Esophagus squamous epithelium (tissue), 5 donors: ENCODE measurements at places on chromosomes 3 and 15.

GRCh38 chr3:186932281-186933181 lies 2.2 kb downstream of the ST6GAL1 start:
- DNase-seq, result no peak

- DNase-seq, result no peak
Measured at GRCh38 chr3:12392101-12392878, 92.0 kb upstream of the TSEN2 start.

GRCh38 chr3:155282385-155283091 lies 10.9 kb downstream of the STRIT1 start:
- no peak for DNase-seq

DNA sequence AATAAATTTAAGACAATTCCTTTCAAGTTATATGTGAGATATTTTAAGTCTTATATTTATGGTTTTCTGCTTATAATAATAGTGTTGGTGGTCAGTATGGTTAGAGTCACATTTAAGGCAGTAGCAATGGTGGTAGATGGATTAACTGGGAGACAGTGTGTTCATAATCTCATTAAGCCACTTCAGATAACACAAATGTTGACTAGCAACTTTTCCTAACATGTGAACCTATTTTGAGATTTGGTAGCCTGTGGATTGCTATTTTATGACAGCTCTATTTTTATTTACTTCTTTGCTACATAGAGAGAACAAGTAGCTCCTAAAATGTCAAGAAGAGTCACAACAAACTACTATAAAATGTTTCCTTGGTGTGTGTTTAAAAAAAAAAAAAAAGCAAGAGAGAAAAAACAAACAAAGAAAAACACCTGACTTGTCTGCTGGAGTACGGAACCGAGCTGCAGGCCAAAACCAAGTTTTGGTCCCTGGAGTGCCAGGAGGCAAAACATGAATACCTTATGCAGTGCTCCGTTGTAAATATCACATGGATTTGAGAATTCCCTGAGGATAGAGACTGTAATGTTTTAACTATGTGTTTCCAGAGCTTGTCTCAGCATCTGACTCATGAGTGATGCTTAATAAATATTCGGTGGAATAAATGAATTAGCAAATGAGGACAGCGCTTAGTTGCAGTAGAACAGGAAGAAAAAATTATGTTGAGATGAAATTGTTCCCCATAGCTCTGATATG lies 457.1 kb upstream of the ROBO2 start:
- DNase-seq, result no peak

- DNase-seq, result no peak
Measured at GRCh38 chr3:14605067-14605466, 46.5 kb upstream of the CCDC174 start.

DNA sequence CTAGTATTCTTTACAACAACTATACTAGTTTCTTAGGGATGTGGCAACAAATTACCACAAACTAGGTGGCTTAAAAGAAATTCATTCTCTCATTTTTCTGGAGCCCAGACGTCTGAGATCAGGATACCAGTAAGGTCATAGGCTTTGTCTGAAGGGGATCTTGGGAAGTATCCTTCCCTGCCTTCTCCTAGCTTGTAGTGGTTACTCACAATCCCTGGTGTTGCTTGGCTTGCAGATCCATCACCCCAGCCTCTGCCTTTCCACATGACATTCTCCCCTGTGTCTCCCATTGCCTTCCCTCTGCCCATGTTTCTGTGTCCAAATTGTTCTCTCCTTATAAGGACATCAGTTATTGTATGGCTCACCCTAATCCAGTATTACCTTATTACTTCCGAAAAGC lies 24.3 kb upstream of the CLDN1 start:
- DNase-seq, result no peak

DNA sequence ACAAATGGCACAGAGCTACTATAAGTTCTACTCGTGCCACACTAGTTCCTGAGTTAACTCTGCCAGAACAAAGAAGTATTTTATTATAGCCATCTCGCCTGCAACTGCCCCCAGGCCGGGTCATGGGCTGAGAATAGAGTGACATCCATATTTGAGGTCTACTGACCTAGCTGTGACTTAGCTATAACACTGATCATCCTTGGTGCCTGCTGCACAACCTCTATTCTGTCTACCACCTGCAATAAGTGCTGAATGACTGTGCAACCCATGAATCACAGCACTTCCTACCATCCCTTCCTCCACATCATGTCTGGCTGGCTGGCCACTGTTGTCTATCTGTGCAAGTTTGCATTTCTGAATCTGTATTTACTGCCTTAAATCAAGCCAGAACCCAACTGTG lies 506.5 kb upstream of the TBL1XR1 start:
- no peak for DNase-seq

- DNase-seq, result no peak
Measured at GRCh38 chr15:68405378-68406250, 26.3 kb downstream of the ITGA11 start.

DNA sequence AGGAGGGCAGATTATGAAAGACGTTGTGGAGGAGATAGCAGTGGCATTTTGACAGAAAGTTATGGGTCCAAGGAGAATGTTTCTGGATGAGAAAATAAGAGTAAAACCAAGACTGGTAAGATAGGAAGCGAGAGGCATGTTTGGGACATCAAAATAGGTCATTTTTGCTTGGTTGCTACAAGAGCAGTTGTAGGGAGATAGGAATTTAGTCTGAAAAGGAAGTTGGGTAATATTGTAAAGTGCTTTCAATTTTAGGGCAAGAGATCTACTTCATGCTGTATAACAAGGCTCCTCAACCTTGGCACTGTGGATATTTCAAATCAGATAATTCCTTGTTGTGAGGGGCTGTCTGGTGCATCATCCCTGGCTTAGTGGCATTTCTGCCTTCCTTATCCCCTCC lies 118.0 kb upstream of the DPH6 start:
- DNase-seq, result no peak

- DNase-seq, result no peak
Measured at GRCh38 chr3:150490277-150490986, 55.9 kb downstream of the SERP1 start.

DNA sequence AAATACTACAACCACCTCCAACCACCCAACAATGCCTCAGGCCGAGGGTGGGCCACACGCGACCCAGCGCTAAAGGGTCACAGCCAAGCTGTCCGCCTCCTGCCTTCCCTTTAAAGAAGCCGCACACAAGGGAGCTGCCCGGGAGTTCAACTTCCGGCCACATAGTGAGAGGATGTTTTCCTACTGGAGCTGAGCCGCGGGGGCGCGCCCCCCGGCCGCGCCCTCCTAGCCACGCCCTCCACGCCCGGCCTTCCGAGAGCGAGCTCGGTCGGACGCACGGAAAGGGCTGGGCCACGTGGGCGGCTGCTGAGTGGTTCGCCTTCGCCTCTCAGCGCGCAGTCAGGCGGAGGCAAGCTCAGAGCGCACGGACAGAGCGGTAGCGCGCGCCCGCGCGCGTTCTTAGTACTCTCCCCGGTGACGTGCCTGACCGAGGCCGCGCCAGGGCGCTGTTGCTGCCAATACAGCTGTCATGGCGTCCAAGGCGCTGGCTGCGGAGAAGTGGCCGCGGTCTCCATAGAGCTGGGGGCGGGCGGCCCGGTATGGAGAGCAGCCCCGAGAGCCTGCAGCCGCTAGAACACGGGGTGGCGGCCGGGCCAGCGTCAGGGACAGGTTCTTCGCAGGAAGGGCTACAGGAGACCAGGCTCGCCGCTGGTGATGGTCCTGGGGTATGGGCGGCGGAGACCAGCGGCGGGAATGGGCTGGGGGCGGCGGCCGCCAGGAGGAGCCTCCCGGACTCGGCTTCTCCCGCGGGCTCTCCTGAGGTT lies at the start of gene MINDY2:
Gene MINDY2 (plus strand): TSS at position 446 of the 764 bp plus-strand sequence. CDS start 94 bp downstream, at position 540.
- peak; percentile 88 for DNase-seq

DNA sequence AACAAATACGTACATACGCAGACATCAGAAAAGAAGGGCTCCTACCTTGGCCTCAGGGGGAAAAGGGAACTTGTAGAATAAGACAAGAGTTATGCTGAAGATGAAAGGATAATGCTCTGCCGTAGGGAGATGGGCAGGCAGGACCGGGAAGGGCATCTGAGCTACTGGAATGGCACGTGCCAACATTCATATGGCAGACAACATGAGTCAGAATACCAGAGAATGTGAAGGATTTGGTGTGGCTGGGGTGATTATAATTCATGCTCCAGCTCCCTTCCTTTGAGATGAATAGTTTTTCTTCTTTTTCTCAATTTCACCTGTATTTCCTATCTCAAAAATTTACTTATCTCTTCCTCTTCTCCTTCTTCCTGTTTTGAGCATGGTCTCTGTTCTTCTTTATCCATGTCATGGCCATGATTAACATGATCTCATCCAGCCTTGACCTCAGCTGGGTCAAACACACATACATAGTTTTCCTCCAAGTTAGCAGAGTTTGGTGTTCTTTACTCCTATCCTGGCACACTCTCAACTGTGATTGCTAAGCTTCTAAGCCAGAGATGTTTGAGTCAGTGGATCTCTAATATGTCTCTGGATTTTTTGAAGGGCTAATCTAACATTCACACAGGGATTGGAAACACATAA lies 507.0 kb downstream of the FOXP1 start:
- DNase-seq, result no peak

- no peak for DNase-seq
Measured at GRCh38 chr3:58035524-58036255, 27.5 kb downstream of the FLNB start.

DNA sequence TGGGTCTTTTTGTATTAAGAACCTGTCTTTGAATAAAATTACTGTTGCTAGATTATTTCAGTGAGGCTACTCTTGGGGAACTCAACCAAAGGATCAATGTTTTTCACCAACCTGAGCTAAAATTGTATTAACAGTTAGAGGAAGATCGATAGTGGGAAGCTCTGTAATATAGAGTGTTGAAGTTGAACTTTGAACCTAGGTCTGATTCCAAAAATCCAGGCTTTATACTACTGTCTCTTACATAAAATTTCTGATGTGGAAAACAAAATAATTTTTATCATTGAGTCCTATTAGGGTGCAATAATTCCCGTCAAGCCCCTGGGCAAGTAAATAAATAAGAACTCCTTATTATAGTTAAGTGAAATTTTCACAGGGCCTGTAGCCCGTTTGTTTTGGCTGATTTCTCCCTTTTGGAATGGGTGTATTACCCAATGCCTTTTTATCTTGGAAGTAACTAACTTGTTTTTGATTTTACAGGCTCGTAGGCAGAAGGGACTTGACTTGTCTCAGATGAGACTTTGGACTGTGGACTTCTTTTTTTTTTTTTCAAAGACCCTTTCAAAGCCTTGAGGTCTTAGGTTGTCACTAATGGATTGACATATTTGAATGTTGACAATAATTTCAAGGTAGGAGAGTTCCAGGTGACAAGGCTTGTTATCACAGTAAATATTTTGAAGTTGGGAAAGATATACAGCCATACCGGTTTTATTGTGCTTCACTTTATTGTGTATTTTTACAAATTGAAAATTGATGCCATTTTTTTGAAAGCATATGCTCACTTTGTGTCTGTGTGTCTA lies 276.1 kb downstream of the NFKBIZ start:
- no peak for DNase-seq

DNA sequence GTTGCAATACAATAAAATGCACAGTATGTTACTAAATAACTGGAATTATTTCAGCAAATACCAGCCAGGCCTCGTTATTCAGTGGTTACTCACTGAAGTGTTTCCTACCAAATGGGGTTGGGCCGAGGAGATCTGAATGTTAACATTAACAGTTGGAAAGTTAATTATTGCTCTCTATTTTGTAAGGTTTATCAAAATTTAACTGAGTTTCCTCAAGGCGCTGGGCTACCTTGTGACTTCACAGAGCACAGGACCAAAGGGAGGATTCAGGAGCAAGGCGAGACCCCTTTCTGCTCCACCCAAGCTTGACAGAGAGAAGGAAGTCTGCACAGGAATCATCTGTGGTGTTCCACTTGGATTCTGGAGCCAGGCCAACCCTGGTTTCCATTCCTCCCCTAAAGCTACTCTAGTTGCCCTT lies 21.6 kb downstream of the ADAMTS9 start:
- no peak for DNase-seq

DNA sequence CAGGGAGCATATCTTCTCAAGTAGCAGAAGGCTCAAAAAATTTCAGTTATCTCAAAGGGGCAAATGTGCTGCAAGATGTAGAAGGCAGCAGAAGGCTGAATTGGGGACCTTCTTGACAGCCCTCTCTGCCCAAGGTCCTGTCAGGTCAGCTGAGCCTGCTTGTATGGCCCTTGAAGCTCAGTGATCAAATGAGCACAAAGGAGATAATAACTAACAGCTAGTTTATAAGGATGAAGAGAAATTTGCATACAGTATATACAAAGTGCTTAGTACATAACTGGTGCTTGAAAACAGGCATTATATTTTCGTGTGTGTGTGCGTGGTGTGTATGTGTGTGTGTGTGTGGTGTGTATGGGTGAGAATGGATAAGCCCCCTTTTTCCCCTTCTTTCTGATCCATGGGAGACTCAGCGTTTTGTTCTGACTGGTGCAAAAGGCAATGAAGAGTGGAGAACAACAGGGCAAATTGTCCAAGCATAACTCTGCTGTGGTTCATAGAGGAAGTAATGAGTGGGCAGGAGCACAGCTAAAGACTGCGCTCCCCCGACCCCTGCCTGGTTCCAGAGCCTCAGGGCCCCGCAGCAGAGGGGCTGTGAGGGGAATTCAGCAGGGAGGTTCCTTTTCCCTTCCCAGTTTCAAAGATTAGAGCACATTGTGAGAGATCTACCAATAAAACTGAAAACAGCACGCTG lies 356.8 kb upstream of the NR2F2 start:
- DNase-seq, result no peak

DNA sequence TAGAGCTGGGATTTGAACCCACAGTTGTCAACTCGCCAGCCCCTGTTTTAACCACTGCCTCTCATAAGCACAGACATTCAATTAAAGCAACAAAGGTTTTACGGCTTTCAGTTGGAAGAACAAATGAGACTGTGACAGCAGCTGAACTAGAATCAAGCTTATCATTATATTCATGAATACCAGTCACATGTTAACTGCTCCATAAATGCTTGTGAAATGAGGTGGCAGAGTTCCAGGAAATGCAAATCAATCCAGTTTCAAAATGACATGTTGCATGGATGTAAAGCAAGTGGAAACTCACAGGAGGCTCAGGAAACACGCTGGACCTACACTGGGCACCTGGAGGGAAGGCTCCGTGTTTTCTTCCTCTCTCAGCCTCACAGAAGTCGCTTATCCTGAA lies 3.9 kb downstream of the GP5 start:
- DNase-seq, result no peak

DNA sequence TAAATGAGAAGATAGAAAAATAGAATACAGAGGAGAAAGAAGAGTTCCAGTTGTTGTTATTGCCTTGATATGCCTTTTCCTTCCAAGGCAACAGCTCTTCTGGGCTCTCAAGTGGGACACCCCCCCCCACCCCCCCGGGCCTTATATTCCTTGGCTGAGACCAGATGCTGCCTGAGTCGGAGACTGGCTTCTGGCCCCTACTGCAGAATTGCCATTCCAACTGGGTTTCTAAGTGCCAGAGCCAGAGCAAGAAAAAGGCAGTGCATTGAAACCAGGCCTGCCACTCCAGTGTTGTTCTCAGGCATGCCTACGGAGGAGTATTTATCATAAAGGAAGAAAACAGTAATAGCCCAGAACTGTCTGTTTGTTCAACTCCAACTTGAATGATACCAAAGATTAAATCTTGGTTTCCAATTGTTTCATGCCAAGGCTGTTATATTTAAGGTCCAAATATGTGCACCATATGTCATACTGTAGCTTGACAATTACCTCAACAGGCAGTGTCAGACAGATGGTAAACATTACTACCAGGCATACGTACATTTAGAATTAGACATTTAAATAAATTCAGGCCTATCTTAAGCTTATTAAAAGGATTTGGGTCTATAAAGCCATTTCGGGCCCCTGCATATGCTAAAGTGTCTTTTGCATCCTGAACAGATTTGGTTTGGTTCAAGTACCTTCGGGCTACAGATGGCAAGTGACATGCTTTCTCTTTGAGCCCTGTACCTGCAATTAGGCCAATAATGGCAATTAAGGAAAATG lies 209.9 kb upstream of the SEMA6D start:
- DNase-seq, result no peak
